ENCODE measurements at places on chromosomes 6 and 20. TPM values are rescaled to one million over a fixed set of nuclear protein-coding genes. Genes with fewer than 3 reads are reported as not detected.
A peak's percentile ranks its signal among the peaks of the same experiment; 100 is the strongest.

DNA sequence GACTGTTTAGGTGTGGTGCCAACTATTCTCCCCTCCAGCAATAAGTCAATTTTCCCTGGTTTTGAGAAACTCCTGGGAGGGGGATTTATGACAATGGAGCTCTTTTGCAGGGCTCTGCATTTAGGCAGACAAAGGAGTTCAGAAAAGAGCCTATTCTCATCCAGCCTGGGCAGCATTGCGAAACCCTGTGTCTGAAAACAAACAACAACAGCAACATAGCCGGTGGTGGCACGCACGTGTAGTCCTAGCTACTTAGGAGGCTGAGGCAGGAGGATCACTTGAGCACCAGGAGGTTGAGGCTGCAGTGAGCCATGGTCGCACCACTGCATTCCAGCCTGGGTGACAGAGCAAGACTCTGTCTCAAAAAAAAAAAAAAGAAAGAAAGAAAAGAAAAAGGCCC, 6.4 kb downstream of the CLPS start:
- H3K27me3 ChIP-seq: no peaks in the 10 kb centered on the region
- H3K27ac ChIP-seq: no peak overlapping the region
- peaks cover 54% of the 10 kb centered on the region for H3K4me1 ChIP-seq
- peaks cover 8% of the 10 kb centered on the region for H3K36me3 ChIP-seq

GRCh38 chr6:2187826-2188225, 57.6 kb downstream of the GMDS start:
- H3K36me3 ChIP-seq: no peaks in the 10 kb centered on the region
- H3K4me1 ChIP-seq: no peaks in the 10 kb centered on the region
- H3K27ac ChIP-seq: no peak overlapping the region
- H3K27me3 ChIP-seq: no peaks in the 10 kb centered on the region
- no peak overlapping the region for H3K4me3 ChIP-seq
- no peak for DNase-seq

- no peaks in the 10 kb centered on the region for H3K4me1 ChIP-seq
- H3K4me3 ChIP-seq: no peak overlapping the region
- H3K27me3 ChIP-seq: no peaks in the 10 kb centered on the region
- no peak overlapping the region for H3K27ac ChIP-seq
- H3K36me3 ChIP-seq: no peaks in the 10 kb centered on the region
Measured at GRCh38 chr6:85493389-85493788, 43.5 kb downstream of the NT5E start.

GRCh38 chr6:107625264-107625663, 135.3 kb downstream of the SOBP start:
- no peak overlapping the region for H3K4me3 ChIP-seq
- H3K36me3 ChIP-seq: no peaks in the 10 kb centered on the region
- no peaks in the 10 kb centered on the region for H3K4me1 ChIP-seq
- no peak overlapping the region for H3K27ac ChIP-seq
- no peaks in the 10 kb centered on the region for H3K27me3 ChIP-seq
- DNase-seq: no peak

DNA sequence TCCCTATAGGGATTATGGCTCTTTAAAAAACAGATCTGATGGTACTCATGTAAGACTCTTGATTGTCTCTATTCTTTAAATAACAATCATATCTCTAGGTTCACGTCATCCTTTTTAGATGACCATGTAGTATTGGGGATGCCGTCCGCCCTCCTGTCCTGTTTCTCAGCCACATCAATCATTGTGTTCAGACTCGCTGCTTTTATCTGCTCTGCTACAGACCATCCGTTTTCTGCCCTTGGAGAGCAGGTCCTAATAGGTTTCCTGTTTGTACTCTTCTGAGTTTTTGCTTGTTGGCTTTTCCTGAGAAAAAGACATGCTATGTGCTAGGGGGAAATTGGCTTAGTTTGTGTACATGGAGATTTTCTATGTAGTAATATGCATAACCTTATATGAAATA, 76.8 kb downstream of the SASH1 start:
- H3K4me3 ChIP-seq: no peak overlapping the region
- no peak for DNase-seq
- H3K27me3 ChIP-seq: no peaks in the 10 kb centered on the region
- no peaks in the 10 kb centered on the region for H3K36me3 ChIP-seq

DNA sequence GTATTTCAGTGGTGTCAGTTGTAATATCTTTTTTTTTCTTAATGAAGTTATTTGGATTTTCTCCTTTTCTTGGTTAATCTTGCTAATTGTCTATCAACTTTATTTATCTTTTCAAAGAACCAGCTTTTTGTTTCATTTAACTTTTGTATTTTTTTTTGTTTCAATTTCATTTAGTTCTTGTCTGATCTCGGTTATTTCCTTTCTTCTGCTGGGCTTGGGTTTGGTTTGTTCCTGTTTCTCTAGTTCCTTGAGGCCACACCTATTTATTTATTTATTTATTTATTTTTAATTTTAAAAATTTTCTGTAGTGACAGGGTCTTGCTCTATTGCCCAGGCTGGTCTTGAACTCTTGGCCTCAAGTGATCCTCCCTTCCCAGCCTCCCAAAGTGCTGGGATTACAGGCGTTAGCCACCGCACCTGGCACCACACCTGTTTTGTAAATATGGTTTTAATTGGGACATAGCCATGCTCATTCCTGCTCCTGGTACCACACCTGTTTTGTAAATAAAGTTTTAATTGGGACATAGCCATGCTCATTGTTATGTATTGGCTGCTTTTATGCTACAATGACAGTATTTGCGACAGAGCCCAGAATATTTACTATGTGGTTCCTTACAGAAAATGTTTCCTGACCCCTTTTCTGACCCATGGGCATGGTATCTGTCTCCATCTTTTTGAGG, 22.2 kb downstream of the KDM1B start:
- H3K4me3 ChIP-seq: no peak overlapping the region
- no peak overlapping the region for H3K27ac ChIP-seq
- H3K4me1 ChIP-seq: no peaks in the 10 kb centered on the region
- no peaks in the 10 kb centered on the region for H3K27me3 ChIP-seq

DNA sequence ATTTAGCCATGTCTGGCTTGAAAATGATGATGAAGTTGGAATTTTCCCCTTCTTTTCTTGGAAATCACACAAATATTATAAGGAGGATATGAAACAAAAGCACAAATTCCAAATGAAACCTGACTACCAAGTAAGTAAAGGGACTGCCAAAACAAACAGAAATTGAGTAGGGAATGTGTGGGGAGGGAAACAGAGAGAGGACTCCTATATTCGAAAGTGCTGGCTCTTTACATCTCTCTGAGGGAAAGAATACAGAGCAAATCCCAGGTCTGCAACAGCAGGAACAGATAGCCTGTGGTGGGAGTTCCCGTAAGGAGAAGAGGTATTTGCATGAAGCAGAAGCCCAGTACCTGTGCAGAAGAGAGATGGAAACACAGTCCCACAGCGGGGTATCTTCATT, 583.7 kb downstream of the EPM2A start:
- H3K4me1 ChIP-seq: peaks cover 7% of the 10 kb centered on the region
- H3K4me3 ChIP-seq: no peak overlapping the region
- no peaks in the 10 kb centered on the region for H3K27me3 ChIP-seq
- no peaks in the 10 kb centered on the region for H3K36me3 ChIP-seq

- no peaks in the 10 kb centered on the region for H3K36me3 ChIP-seq
- H3K4me3 ChIP-seq: no peak overlapping the region
- no peak for DNase-seq
- H3K4me1 ChIP-seq: no peaks in the 10 kb centered on the region
- H3K27me3 ChIP-seq: no peaks in the 10 kb centered on the region
Measured at GRCh38 chr6:74075323-74075722, 379.3 kb downstream of the CD109 start.

- no peak overlapping the region for H3K27ac ChIP-seq
- H3K4me1 ChIP-seq: peaks cover 7% of the 10 kb centered on the region
- no peak for DNase-seq
- H3K36me3 ChIP-seq: no peaks in the 10 kb centered on the region
- H3K4me3 ChIP-seq: no peak overlapping the region
- H3K27me3 ChIP-seq: no peaks in the 10 kb centered on the region
Measured at GRCh38 chr6:150492507-150492906, 107.2 kb upstream of the PLEKHG1 start.

GRCh38 chr6:158057213-158057987, 75.7 kb downstream of the SYNJ2 start:
- DNase-seq: no peak
- peaks cover 1% of the 10 kb centered on the region for H3K36me3 ChIP-seq
- no peak overlapping the region for H3K4me3 ChIP-seq
- no peaks in the 10 kb centered on the region for H3K27me3 ChIP-seq

DNA sequence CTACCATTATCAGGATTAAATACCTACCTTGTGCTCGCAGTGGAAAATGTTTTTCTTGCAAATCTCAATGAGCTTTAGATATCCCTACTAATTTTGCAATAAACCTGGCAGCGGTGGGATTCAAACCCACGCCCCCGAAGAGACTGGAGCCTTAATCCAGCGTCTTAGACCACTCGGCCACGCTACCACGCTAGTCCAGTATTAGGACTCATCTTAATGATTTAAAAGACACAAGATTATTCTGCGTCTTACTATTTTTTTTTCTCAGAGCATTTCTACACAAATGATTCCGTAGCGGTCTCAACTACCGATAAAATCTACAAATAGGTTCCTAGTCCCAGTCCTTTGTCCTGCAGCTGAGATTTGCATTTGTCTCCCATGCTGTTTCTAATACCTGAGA, 35.2 kb upstream of the ZSCAN23 start:
- H3K36me3 ChIP-seq: no peaks in the 10 kb centered on the region
- no peak overlapping the region for H3K27ac ChIP-seq
- H3K4me1 ChIP-seq: no peaks in the 10 kb centered on the region
- no peak overlapping the region for H3K4me3 ChIP-seq
- no peak for DNase-seq

GRCh38 chr6:15715060-15715459, 52.2 kb upstream of the DTNBP1 start:
- H3K27me3 ChIP-seq: no peaks in the 10 kb centered on the region
- no peaks in the 10 kb centered on the region for H3K36me3 ChIP-seq
- no peaks in the 10 kb centered on the region for H3K4me1 ChIP-seq
- H3K4me3 ChIP-seq: no peak overlapping the region
- DNase-seq: no peak
- no peak overlapping the region for H3K27ac ChIP-seq

DNA sequence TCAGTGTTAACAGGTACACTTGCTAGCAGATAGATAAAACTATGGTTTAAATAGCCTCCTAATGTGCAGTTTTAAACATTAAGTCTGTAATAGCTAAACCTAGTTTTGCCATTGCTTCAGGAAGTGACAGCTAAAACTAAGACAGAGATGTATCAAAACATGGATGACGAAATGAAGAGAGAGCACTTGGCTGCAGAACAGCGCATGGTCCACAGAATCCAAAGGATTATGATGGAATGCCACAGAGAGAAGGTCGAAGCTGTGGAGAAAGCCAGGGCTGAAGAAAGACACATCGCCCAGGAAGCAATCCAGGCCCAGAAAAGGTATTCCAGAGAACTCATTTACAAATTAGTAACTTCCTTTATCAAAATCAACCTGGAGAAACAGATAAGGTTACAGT, 11.6 kb downstream of the C6orf163 start:
- H3K4me1 ChIP-seq: no peaks in the 10 kb centered on the region
- no peaks in the 10 kb centered on the region for H3K36me3 ChIP-seq
- H3K27ac ChIP-seq: no peak overlapping the region
- H3K27me3 ChIP-seq: no peaks in the 10 kb centered on the region
- DNase-seq: no peak

DNA sequence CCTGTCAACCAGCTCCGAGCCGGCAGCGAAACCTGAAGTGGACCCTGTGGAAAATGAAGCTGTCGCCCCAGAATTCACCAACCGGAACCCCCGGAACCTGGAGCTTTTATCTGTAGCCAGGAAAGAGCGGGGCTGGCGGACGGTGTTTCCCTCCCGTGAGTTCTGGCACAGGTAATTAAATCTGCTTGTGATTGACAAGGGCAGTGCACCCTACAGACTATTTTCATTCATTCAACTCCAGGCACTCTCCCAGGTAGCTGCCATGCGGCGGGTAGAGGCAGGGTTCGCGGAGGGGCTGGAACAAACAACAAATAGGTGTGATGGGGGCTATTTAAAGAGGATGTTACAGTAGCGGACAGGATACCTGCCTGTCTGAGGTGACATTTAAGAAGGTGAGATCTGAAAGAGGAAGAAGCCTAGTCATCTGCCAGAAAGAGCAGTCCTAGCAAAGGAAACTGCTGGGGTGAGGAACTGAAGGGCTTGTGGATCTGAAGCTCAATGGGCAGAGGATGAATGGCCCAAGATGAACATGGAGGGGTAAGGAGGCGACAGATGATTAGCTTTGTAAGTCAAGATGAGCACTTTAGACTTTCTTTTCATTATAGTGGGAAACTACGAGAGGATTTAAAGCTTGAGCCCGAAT, 810 bp downstream of the MRPL18 start:
- H3K27ac ChIP-seq: peak overlapping the region; percentile 96
- H3K4me1 ChIP-seq: peaks cover 50% of the 10 kb centered on the region
- no peaks in the 10 kb centered on the region for H3K27me3 ChIP-seq
- peak overlapping the region; percentile 32 for H3K4me3 ChIP-seq

- H3K27me3 ChIP-seq: no peaks in the 10 kb centered on the region
- DNase-seq: no peak
- H3K4me1 ChIP-seq: no peaks in the 10 kb centered on the region
Measured at GRCh38 chr20:19692100-19692499, 66.0 kb upstream of the RIN2 start.

- H3K27ac ChIP-seq: no peak overlapping the region
- DNase-seq: no peak
- no peaks in the 10 kb centered on the region for H3K36me3 ChIP-seq
- H3K27me3 ChIP-seq: no peaks in the 10 kb centered on the region
- no peak overlapping the region for H3K4me3 ChIP-seq
- H3K4me1 ChIP-seq: peaks cover 9% of the 10 kb centered on the region
Measured at GRCh38 chr20:54062812-54063280, 7.5 kb downstream of the BCAS1 start.

DNA sequence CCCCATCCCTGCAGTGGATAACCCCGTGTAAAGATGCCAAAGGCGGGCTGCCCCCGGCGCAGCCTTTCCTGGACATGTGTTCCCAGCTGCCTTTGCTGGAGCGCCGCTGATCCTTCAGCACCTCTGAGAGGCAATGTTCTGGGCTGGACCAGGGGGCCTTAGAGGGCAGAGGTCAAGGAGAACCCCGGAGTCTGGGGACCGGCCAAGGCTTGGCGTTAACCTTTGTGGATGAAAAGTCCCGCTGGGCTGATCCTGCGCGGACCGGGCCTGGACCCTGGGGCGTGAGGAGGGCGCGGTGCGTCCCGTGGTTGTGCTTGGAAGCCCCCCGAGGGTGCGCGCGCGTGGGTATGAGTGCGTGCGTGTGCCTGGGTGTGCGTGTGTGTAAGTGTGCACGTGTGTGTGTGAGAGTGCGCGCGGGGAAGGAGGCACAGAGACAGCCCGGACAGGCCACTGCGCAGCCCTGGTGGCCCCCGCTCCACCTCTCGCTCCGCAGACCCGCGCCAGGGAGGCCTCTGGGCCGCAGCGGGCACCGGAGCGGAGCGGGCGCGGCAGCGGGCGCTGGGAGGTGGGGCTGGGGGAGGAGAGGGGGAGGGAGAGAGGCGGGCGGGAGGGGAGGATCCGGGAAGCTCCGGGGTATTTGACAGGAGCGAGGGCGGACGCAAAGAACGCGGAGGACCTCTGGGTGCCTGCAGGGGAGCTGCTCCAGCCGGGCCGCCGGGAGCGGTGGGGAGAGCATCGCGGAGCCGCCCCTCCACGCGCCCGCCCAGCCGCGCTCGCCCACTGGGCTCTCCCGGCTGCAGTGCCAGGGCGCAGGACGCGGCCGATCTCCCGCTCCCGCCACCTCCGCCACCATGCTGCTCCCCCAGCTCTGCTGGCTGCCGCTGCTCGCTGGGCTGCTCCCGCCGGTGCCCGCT, at the start of gene SMOC2:
TSS of gene SMOC2 (plus strand) at position 665 of the 914 bp plus-strand sequence. CDS start at position 852, 187 bp downstream.
- H3K4me1 ChIP-seq: peaks cover 15% of the 10 kb centered on the region
- no peaks in the 10 kb centered on the region for H3K36me3 ChIP-seq
- H3K27me3 ChIP-seq: peaks cover 15% of the 10 kb centered on the region
- peak within 1 kb of the TSS; percentile 38 for H3K4me3 ChIP-seq
- DNase-seq: peak; percentile 38
- no peak within 1 kb of the TSS for H3K27ac ChIP-seq

The C20orf141 gene
- total RNA-seq: not detected

The GPR6 gene
- total RNA-seq: not detected

The KIF13A gene
- 13.2 TPM for total RNA-seq

The SUMO4 gene
- total RNA-seq: not detected

All from body of pancreas (tissue), 4 donors.